Coronary artery (tissue), 2 donors: ENCODE measurements at places on chromosomes 1 and 21.
A peak's percentile ranks its signal among the peaks of the same experiment; 100 is the strongest.

- no peak for DNase-seq
Measured at GRCh38 chr1:22204989-22205913, 62.4 kb upstream of the WNT4 start.

DNA sequence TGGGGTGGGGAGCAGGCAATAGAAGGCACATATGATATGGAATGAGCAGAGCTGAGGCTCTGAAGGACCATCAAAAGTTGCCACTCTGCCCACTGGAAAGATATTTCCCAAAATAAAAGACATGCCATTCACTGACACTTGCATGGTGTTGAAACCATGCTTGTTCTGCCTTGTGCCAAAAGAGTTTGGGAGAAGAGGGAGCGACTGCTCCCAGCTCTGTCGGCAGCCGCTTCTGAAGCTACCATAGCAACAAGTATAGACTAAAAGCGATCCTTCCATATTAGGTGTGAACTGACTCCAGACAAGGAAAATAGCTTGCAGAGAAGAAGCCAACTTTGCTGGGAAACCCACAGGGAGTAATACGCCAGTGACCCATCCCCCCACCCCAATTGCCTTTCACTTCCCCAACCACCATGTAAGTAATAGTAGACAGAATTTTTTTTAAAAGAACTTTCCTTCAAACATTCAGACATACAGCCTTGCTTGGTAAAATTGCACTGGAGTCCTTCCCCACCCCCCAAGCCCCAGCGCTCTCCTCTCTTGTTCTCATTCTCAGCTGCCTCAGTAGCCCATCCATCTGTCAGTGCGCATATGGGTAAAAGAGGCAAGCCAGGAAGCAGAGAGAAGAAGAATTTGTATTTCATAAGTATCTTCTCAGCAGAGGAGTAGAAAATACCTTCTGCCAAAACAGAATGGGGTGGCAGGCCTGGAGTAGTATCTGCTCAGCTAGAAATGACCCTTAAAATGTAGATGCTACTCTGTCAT lies 263.7 kb downstream of the OMA1 start:
- DNase-seq, result no peak

DNA sequence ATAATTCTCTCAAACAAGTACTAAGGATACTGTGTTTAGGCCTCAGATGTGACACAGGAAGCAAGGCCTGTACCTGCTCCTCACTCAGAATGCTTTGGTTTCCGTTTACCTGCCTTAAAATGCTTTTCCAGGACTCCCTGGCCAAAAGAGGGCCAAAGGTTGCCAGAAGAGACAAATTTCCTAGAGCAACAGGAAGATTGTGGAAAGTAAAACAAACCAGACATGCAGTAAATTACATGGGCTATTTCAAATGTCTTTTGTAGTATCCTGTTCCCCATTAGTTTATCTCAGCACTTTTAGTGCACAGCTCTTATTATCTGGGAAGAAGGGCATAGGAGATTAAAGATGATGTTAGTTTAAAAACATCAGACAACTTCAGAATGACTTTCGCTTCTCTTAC lies 280.0 kb downstream of the NFIA start:
- no peak for DNase-seq

GRCh38 chr21:37593740-37594471 lies 227.3 kb downstream of the DYRK1A start:
- no peak for DNase-seq

DNA sequence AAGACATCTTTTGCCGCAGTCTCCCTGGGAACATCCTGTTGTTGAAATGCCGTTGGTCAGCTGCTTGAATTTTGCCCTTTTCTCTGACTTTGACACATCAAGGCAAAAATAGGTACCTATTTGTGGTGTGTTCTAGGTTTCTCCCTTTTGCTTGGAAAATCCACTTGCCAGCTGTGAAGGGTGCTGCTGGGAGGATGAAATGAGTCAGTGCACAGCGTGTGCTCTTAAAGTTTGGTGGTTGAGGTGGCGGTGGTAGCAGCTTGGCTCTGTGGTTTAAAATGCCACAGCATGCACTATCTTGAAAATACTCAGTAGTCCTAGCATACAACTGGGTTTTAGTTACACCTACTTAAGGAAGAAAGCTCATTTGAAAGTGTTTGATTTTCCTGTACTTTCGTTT lies 183.8 kb downstream of the DHRS3 start:
- no peak for DNase-seq

DNA sequence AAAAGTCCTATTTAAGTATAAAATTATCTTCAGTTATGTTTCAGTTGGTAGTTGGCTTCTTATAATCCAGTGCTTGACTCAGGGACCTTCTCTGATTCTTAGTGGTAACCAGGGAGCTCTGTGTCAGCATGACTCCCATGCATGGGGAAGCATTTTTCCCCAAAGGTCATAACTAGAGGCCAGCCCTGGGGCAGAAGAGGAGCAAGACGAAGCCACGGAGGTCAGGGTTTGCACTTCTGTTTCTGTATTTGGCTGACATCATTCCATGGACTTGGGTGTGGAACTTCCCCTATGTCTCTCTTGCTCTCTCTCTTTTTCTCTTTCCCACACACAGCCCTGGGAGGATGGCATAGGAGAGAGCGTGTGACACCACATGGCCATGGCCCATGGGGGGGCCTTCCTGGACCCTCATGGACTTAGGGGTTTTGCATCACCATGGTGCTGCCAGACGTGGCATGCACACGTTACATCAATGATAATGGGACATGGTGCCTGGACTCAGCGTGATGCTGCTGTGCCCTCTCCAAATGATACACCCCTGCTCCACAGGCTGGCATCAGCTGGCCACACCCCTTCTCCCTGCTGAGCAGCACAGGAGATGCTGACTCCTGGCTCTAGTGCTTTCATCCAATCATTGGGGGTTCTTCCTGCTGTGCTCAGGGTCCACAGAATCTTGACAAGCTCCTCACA lies 260.5 kb downstream of the KCNJ6 start:
- no peak for DNase-seq

DNA sequence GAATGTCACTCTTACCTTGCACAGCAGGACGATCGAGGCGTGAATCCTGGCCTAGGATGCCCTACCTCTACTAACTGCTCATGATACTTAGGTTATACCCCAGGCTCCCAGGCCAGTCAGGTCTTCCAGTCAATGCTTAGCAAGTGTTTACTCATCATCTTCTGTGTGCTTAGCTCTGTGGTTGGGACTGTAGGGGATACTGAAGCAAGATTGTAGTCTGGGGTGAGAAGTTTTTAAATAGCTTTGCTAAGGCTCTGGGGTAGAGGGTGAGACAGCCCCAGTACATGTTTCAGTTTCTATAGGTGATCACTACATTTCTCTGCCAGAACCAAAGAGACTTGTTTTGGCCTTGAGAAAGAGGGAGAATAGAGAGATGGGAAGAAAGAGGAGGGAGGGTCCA lies 250.8 kb upstream of the KIAA0040 start:
- DNase-seq, result no peak

DNA sequence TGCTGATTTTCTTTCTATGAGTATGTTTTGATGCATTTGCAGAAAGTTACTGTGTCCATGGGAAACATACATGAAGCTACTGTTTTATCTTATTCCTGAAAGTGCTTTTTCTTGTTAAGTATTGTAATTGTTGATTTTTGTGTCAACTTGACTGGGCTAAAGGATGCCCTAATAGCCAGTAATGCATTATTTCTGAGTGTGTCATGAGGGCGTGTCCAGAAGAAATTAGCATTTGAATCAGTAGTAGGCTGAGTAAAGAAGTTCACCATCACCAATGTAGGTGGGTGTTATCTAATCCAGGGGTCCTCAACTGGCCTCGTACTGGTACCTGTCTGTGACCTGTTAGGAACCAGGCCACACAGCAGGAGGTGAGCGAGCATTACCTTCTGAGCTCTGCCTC lies 760.2 kb downstream of the PLA2G4A start:
- no peak for DNase-seq

- no peak for DNase-seq
Measured at GRCh38 chr1:224292419-224292818, 37.6 kb downstream of the NVL start.

DNA sequence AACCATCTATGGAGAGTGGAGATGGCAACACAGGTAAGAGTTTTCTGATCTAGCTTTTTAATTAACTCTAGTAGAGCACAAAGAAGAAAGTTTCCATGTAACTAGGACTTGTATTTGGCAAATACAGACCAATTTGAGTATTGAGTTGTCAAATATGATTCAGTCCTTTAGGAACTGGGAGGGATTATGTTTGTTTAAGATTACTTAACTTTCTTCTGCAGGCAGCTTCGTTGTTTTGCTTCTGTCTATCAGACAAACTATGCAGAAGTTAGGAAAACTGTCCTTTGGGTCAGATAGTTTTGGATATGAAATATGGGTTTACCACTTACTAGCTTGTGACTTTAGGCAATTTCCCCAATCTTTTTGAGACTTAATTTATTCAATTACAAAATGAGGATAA lies 111.8 kb downstream of the POU2F1 start:
- DNase-seq, result no peak

- DNase-seq, result no peak
Measured at GRCh38 chr1:204106825-204107224, 33.9 kb downstream of the SOX13 start.

DNA sequence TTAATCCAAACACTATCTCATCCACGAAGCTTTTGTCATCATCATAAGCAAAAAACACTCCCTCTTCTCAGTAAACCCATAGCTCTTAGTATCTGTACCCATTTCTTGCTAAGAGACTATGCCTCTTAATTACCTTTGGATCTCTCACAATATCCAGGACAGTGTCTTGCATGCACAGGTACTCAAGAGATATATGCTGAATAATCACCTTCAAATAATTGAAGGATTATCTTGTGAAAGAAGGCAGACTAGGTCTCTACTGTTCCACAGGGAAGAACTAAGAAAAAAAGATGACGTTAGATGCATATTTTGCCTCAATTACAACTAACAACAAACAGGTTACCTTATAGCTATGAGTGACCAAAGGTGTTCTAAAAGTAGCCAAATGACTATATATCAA lies 11.5 kb downstream of the FOXJ3 start:
- DNase-seq, result no peak

- DNase-seq, result no peak
Measured at GRCh38 chr1:95230768-95231191, 3.2 kb upstream of the RWDD3 start.

DNA sequence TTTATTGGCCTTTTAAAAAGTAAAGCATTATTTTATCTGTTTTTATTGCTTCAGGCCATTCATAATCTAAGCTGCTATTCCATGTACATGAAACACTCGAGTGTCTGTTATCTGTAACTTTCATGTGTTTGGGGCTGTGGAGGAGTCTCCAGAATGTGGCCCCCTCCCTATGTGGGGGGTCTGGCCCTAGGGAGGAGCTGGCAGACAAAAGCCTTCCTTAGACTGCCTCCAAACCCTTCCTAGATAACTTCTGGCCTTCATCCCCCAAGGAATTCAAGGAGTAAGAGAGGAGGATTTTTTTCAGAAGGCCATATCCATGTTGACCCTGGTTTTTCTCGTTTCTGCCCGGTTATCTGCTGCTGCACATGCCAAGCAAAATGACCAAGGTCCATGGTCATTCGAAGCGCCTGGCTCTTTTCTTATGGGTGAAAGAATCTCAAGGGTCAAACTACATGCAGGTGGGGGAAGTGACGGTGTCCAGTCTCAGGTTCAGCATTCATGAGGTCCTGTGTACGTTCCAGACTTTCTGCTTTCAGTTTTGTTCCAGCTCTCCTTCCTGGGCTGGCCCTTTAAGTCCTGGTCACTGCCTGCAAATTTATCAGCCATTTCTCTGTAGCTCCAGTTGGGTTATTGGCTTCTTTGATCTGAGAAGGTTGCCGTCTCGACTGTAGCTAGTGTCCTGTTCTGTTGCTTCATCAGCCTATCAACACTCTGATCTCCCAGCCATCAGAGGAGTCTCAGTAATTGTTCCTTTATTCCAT lies 8.3 kb downstream of the TENT5C start:
- DNase-seq, result peak; percentile 35

DNA sequence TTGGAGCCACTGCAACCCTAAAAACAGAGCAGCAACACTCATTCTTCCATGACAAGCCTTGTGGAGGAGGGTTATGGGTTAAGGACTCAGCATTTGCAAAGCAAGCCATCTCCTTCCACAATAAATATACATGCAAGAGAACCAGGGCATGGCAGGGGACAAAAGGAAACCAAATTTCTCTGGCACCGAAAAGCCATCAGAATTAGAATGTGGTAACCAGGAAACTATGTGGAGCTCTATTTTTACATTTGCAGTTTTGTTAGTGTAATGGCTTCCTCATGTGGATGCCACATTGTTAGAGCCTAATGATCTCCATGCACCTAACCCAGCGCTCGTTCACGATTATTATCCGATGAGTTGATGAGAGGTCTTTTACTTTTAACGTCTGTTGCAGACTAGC lies 91.7 kb downstream of the NAV1 start:
- DNase-seq, result no peak

GRCh38 chr1:28239004-28239403 lies 3.1 kb downstream of the ATP5IF1 start:
- DNase-seq, result no peak

DNA sequence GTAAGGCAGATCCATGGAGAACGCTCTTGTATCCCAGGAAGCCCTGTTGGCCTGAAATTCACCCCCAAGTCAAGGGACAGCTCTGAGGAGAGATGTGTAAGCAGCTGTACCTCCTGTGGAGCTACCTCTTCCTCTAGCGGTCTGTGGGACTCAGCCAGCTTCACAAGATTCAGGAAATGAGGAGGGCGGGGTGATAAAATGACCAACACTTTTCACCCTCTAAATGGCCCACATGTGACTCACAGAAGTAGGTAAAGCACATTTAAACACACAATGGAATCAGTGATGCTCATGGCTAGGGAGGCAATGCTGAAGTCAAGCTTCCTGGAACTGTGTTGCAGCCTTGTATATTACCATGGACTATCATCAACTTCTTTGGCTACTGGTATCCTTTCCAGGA lies at the start of gene SH2D1B:
TSS of gene SH2D1B (minus strand) at position 135 of the 400 bp plus-strand sequence. CDS start at position 15, 120 bp downstream.
- DNase-seq, result no peak

DNA sequence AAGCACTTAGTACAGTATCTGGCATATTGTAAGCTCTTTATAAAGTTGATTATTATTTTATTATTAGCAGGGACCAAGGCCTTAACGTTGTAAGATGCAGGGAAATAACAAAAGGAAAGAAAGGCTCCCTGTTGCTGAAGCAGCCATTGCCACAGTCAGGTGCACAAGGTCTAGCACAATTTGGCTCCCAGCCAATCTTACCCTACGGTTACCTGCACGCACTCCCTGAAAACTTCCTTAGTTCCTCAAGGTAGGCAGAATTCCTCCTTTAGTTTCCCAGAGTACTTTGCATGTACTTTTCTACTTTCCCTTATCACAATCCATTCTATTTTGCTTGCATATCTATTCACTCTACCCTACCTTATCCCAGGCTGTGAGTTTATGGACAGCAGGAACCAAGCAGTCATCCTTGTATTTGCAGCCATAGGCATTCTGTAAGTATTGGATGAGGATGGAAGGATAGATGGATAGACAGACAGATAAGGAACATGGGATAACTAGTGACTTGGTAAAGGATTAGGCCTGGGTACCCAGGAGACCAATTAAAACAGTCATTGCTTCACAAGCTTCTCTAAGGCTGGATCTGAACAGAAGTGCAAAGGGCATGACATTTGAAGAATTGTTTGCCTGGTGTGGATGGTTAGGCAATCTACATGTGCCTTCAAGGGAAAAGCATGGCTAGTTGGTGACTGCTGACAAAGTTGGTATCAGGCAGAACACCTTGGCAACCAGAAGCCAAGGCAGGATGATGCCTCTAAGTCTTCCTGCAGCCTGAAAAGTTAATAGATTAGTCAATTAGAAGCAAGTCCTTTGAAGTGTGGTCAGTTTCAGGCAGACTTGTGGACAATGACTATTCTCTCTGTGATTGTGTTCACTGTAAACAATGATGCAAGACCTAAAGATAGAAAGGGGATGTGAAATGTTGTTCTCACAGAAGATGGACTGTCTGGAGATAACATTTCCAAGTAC lies 20.8 kb upstream of the JAK1 start:
- DNase-seq, result no peak

- no peak for DNase-seq
Measured at GRCh38 chr21:17854745-17855144, 35.6 kb upstream of the C21orf91 start.

- no peak for DNase-seq
Measured at GRCh38 chr1:83763361-83764095, 235.4 kb downstream of the TTLL7 start.
